ENCODE measurements at places on chromosomes 16 and 17.

DNA sequence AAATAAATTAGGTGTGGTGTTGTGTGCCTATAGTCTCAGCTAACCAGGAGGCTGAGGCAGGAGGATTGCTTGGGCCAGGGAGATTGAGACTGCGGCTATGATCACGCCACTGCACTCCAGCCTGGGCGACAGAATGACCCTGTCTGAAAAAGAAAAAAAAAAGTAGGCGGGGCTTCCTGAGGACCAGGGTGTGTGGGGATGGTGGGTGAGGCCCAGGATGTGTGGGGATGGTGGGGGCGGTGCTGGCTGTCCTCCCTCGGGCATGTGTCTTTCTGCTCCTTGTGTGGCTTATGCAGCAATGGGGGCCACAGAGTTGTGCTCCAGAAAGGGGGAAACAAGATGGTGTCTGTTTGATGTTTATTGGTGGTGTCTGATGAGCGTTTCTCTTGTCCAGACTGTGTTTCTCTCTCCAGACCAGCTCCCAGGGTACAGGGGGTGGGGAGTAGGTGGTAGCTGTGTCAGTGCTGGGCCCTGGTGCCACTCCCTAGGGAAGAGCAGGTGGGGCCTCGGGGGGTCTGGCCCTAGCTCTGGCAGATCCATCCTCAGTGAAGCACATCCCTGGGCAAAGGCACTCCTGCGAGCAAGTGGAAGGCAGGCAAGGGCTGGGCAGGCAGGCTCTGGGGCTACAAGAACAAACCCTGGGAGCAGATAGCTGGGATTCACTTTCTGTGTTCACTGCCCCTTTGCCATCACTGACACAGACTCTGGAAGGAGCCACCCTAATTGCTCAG lies 2.3 kb downstream of the LCAT start:
- no peak for DNase-seq

DNA sequence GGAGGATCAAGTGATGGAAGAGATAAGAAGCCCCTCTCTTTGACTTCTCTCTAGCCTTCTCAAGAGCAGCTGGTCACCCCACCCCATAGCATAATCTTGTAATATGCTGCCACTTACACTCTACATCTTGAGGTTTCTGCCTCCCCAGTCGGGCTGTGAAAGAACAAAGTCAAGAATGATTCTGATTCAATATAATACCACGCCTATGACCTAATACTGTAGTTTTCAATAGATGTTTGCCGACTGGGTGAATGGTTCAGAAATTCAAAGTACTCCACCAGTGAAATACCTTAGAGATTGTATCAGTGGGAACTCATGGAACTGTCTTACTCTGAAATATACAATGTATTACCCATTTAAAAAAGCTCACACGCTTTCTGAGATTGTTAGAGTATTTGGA lies 93.0 kb upstream of the ZFHX3 start:
- DNase-seq, result no peak

GRCh38 chr16:24309258-24310142 lies 53.4 kb downstream of the CACNG3 start:
- DNase-seq, result no peak

DNA sequence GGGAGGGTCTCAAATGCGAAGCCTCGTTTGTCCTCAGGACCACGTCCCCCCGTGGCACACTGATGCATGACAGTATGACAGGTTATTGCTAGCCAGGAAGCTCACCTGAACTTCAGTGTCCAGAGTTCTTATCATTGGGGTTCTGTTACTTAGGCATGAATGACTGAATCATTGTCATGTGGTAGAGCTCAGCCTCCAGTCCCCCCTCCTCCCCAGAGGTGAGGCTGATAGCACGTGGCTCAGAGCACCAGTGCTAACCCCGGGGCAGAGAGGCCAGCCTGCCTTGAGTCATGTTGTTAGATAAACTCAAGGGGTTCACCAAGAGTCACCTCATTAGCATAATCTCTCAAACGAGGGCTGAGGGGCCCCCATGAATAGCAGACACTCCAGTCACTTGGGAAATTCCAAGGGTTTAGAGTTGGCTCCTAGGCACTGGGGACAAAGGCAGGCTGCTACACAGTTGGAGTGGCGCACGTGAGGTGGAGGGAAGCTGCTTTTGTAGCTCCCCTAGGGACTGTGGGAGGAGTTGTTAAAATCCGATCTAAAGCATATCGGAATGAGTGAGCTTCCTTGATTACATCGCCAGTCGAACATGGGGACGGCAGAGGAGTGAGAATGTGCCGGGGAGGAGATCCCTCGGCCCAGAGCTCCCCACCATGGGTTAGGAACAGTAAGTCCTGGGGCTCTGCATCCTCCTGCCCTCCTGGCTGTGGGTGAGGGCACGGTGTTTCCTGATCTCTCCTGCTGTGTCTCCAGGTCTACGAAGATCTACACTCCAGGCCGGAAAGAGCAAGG lies 18.2 kb downstream of the DHX38 start:
- DNase-seq, result no peak

DNA sequence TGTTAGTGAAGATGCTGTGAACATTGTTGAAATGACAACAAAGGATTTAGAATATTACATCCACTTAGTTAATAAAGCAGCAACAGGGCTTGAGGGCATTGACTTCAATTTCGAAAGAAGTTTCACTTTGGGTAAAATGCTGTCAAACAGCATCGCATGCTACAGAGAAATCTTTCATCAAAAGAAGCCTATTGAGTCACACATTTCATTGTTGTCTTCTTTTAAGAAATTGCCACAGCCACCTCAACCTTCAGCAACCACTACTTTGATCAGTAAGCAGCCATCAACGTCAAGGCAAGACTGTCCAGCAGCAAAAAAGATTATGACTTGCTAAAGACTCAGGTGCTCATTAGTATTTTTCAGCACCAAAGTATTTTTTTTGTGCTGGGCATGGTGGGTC lies 13.2 kb upstream of the MAP2K6 start:
- no peak for DNase-seq

GRCh38 chr16:17629936-17630335 lies 159.2 kb upstream of the XYLT1 start:
- no peak for DNase-seq

DNA sequence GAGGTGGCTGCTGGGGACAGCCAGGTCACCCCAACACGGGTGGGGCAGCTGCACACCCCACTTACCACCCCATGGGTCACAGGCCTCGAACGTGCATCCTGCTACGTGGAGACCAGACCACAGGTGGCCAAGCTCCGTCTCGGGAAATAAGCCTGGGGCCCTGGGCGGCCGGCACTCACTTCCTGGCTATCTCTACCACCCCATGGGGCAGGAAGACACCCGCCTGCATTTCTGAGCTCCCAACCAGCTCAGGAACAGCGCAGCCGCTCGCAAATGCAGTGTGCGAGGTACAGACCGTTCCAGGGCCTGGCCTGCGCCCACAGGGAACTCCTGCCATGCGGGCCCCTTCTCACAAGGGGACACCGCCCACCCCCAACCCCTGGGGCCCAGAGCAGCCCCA lies 4.9 kb upstream of the GNG13 start:
- DNase-seq, result no peak

DNA sequence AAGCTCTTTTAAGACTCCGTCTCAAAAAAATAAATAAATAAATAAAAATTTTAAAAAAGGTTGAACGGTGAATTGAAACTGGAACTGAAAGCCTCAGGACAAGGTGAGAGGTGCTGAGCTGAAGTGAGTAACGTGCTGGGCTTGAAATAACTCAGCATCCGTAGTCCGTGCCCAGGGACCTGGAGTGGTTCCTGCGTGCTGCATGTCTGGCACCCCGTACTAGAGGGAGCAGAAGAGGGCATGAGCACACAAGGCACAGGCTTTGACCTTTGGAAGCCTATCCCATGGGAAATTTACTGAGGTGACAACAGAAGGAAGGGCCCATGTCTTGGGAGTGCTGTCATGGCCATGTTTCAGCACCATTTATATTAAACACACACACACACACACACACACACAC lies 4.5 kb upstream of the MEIOB start:
- DNase-seq, result no peak

- DNase-seq, result no peak
These were observed 13.9 kb downstream of the TMEM114 start for GRCh38 chr16:8576141-8577004.

Data from adipocyte (in vitro differentiated cells).